ENCODE measurements at places on chromosomes 6 and 20.

DNA sequence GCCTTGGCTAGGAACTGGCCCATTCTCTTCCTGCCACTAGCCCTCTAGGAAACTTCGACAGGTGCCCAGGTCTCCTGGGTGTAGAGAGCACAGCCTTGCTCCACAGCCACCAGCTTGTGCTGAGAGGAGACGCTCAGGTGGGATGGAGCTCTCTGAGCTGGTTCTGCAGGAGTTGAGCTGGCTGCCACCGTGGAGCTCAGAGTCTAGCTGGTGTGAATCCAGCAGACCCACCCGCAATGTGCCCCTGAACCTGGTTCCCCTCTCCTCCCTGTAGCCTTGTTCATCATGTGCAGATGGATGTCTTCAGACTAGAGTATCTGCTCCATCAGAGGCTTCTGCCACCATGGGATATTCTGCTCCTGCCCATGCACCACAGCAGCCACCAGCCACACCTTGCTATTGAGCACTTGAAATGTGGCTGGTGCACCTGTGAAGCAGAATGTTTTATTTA lies 222.5 kb downstream of the SYNDIG1 start:
- DNase-seq = no peak

- no peak for DNase-seq
Observed at GRCh38 chr6:42320762-42321161, 103.1 kb upstream of the MRPS10 start.

GRCh38 chr6:40425192-40425919 lies 161.8 kb downstream of the LRFN2 start:
- DNase-seq = no peak

GRCh38 chr6:103893141-103893581 lies 966.6 kb downstream of the HACE1 start:
- DNase-seq = no peak

GRCh38 chr6:145508107-145508506 lies 227.2 kb downstream of the EPM2A start:
- no peak for DNase-seq

DNA sequence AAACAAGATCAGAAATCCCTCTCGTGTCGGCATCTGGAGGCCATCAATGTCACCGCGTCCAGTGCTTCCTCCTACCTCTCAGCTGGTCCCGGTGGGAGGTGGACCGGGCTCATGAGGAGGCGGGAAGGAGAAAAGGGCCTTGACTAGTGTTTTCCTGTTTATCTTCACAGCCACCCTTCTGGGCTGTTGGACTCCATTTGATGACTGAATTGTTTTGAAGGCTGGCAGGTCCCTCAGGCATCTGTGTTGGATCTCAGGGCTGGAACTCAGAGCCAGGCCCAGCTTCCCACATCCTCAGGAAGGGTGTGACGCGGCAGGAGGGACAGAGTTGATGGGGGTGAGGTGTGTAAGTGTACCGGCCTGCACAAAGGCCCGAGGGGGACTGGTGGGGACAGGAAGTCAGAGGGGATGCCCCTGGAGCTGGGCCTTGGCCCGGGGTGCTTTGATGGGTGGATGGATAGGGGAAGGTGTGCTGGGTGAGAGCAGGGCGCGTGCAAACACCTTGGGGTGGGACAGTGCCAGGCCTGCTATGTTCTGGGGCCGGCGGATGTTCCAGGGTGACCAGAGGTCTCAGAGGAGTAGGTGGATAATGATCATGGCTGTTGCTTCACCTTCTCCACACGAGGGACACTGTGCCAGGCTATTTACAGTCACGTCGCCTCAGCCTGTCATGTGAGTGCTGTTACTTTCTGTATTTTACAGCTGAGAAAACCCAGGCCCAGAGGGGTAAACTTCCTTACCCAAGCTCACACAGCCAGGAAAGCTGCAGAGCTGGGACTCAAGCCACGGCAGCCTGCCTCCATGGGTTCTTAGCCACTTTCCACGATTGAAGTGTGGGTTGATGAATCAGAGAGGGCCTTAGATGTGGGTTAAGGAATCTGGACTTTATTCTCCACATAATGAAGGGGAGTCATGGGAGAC lies 17.9 kb upstream of the CHMP4B start:
- DNase-seq = no peak

GRCh38 chr6:57283106-57283505 lies 34.3 kb upstream of the PRIM2 start:
- no peak for DNase-seq

- DNase-seq = no peak
Observed at GRCh38 chr6:109669811-109670210, 21.2 kb downstream of the AK9 start.

GRCh38 chr20:25019381-25020155 lies 27.0 kb upstream of the APMAP start:
- no peak for DNase-seq

DNA sequence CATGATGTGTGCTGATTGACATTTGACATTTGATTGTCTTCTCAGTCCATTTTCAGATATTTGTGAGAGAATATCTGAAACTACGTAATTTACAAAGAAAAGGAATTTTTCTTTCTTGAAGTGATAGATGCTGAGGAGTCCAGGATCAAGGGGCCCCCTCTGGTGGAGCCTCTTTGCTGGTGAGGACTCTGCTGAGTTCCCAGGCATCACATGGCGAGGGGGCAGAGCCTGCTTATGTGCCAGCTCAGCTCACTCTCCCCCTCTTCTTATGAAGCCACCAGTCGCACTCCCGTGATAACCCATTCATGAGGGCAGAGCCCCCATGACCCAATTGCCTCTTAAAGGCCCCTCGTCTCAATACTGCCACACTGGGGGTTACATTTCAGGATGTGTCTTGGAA lies 91.3 kb downstream of the RPP40 start:
- DNase-seq = no peak

DNA sequence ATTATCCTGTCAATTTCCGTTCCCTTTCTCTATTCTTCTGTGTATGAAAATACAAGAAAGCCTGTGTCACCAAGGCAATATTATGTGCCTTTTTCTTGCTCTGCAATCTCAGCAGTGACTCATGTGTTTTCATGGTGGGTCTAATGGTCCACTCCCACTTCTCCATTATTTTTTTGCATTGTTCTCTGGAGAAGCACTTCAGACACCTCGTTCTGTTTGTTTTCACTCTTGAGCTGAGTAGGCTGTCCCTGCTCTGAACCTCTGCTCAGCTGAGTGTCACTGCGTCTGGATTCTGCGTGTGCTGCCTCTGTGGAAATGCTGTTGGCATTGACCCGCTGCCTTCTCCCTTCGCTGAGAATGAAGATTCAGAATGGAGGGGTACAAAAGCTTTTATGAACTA lies 230.6 kb downstream of the TMEM242 start:
- DNase-seq = no peak

- no peak for DNase-seq
Observed at GRCh38 chr20:53127027-53127426, 154.9 kb downstream of the TSHZ2 start.

DNA sequence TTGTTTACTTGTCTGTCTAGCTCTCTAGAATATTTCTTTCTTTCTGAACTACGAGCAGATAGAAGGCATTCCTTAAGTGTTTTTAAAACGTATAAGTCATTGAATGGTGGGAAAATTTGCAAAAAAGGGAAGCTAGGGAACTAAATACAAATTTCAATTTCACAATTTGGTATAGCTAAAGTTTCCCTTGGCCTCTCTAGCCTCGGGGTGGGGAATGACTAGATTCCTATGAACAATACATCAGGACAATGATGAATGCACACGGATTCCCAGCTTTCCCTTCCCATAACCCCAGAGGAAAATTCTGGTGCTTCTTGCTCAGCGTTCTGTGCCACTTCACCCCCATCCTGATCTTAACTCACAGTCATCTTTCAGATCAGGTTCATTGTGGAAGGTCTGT lies 113.3 kb upstream of the ASF1A start:
- no peak for DNase-seq

DNA sequence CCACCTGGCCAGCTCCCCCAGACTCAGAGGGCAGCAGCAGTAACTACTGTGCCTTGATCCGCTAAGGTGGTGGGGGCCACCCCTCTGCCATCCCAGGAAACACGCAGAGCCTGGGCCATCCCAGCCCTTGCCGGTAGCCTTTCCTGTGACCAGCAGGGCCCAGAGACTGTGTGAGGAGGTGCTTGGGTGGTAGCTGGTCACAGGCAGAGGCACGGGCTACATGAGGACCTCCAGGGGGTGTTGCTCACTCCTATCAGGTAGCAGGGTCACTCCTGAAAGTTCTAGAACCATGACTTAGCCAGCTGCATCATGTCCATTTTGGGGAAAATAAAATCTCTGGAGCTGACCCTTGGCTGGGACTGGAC lies 22.8 kb downstream of the PCMTD2 start:
- DNase-seq = no peak

DNA sequence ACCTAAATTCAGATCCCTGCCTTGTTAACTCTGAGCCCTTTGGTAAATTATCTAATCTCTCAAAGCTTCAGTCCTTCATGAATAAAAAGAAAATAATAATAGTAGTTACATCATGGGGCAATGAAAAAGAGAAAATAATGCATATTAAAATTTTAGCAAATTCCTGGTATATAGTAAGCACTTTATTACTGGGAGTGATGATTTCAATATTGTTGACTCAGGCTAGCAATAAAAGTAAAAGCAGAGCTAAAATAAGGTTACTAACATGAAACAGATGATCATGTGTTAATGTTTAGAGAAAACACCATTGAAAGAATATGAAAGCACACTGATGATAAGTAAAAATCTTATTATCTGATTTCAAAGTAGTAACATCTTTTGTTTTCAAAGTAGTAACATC lies 13.6 kb downstream of the GINS1 start:
- DNase-seq = no peak

- DNase-seq = no peak
Observed at GRCh38 chr6:135853227-135853626, 1.7 kb downstream of the PDE7B start.

GRCh38 chr6:11223286-11223864 lies 9.1 kb downstream of the NEDD9 start:
- no peak for DNase-seq

- DNase-seq = no peak
Observed at GRCh38 chr6:18117136-18117535, 5.3 kb downstream of the NHLRC1 start.

GRCh38 chr6:151847064-151847463 lies 39.6 kb downstream of the ESR1 start:
- no peak for DNase-seq

- no peak for DNase-seq
Observed at GRCh38 chr20:52768694-52769093, 203.5 kb upstream of the TSHZ2 start.

DNA sequence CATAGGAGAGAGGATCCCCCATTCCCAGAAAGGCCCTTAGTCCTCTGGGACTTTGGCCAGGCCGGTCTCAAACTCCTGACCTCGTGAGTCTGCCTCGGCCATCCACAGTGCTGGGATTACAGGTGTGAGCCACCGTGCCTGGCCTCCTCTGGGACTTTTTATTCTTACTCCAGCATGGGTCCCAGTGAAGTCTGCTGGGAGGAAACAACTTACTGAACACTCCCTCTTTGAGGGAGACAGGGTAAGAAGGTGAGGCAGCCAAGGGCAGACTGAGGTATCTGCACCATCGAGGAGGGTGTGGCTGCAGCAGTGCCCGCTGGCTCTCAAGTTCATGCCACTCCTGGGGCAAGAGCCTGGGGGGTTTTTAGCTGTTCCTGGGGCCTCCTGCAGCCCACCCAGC lies 2.4 kb downstream of the BAK1 start:
- DNase-seq = no peak

DNA sequence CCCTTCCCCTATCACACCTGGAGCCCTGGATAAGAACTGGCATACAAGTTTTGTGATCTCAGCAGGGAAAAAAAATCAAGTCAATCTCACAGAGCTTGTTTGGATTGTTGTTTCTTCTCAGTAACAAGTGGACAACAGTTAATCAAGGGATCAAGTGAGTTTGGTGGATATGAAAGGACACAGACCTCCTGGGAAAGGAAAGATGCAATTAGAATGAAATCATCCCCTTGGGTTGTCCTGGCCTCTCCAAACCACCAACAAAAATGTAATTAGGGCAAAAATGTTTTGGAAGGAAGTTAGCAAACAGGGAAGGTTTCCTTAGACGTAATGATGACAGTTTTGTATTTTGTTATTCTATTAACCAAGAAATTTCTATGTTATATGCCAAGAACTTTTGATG lies 99.1 kb upstream of the PRDM1 start:
- no peak for DNase-seq

GRCh38 chr20:4502756-4503155 lies 219.0 kb upstream of the PRND start:
- DNase-seq = no peak

DNA sequence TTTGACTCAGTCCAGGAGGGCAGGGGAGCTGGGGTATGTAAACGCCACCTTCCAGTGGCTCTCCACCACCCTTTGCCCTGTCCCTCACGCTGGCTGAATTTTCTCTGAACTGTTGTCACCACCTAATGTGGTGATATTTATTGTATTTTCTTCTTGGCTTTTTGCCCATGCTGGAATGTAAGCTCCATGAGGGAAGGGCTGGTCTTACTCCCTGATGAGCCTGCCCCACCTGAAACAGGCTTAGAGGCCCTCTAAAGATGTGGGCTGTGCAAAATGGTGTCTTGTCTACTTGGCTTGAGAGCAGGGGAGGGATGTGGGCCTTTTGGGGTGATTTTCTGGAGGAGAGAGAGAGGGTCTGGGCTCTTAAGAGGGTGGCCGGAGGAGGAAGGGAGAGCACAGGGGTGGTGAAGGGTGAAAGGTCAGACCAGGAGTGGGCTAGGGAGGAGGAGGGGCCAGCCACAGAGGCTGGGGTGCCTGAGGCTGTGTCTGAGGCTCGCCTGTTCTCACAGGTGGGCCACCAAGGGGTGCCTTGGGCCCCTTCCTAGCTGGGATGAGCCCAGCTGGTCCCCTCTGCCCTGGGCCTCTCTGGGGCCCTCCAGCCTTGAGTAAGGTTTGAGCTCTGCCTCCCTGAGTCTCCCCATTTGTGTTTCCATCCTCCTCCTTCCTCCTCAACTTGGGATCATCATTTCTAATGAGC lies 37.3 kb downstream of the SPDEF start:
- no peak for DNase-seq

DNA sequence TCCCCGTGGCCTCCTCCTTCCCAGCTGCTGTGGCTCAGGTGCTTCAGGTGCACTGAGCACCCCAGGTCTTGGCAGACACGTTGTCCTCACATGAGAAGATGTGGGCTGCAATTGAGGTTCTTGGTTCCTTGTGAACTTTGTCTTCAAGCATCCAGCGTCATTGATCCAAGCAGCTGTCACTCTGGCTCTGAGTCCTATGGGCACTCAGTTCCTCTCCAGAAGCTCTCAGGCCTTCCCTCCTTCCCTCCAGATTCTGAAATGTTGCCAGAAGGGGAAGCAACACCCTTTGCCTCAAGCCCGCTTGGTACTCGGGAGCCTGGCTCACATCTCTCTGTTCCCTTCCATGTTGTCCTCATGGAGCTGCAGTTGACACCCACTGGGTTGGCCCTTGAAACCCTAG lies 8.4 kb upstream of the MRGBP start:
- DNase-seq = no peak

DNA sequence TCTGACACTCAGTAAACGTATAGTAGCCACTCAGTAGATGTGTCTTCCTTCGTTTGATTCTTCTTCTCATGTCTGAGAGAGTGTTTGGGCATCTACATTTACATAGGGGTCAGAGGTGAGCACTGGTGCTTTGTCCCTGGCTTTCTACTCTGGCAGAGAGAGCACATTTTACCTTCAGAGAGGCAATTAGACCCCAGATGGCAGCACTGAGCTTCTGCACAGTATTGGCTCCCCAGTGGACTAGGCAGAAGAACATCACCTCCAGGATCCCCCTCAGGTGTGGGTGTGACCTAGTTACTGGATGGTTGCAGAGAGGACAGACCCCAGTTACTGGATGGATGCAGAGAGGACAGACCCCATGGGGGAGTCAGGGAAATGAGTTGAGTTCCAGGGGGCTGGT lies 327.2 kb downstream of the DHX35 start:
- no peak for DNase-seq
